ENCODE measurements at places on chromosomes 5 and 9.

GRCh38 chr9:2359891-2360471 is 261.6 kb upstream of the VLDLR start:
- no peak overlapping the region for H3K4me3 ChIP-seq
- DNase-seq, result no peak
- H3K36me3 ChIP-seq, result no peaks in the 10 kb centered on the region
- H3K27me3 ChIP-seq, result no peaks in the 10 kb centered on the region
- H3K27ac ChIP-seq, result no peak overlapping the region
- H3K4me1 ChIP-seq, result no peaks in the 10 kb centered on the region

DNA sequence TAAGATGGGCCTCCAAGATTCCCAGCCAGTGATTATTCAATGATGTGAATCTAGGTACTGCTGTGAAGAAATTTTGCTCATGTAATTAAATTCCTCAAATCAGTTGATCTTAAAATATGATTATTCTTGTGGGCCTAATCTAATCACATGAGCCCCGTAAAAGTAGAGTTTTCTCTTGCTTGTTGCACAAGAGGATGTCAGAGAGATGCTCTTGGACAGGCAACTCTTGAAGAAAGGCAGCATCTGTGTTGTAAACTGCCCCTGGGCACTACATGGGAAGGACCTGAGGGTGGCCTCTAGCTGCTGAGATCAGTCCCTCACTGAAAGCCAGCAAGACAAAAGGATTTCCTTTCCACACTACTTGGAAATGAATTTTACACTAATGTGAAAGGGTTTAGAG is 132.9 kb downstream of the TRPM3 start:
- no peaks in the 10 kb centered on the region for H3K4me1 ChIP-seq
- H3K27me3 ChIP-seq, result no peaks in the 10 kb centered on the region
- H3K27ac ChIP-seq, result no peak overlapping the region

DNA sequence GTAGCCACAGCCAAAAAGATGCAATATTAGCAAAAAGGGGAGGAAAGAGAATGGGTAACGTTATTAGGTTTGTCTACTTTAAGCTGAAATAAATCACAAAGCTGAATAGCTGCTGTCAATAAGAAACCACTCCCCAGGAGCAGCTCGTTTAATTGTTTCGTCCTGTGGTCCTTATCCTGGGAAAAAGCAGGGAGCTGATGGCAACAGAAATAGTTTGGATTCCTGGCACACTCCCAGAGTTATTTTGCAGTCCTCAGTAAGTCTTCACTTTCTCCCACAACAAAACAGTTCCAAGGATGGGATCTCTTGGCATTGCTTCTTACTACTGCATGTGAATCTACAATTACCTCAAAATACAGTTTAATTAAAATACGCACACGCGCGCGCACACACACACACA is 28.8 kb downstream of the FRMD3 start:
- no peak for DNase-seq
- H3K4me3 ChIP-seq, result no peak overlapping the region
- H3K4me1 ChIP-seq, result no peaks in the 10 kb centered on the region
- no peaks in the 10 kb centered on the region for H3K36me3 ChIP-seq

- no peak overlapping the region for H3K4me3 ChIP-seq
- H3K27me3 ChIP-seq, result no peaks in the 10 kb centered on the region
- peaks cover 14% of the 10 kb centered on the region for H3K4me1 ChIP-seq
- no peaks in the 10 kb centered on the region for H3K36me3 ChIP-seq
- DNase-seq, result no peak
These were observed 126.7 kb upstream of the GRHPR start for GRCh38 chr9:37295796-37296195.

DNA sequence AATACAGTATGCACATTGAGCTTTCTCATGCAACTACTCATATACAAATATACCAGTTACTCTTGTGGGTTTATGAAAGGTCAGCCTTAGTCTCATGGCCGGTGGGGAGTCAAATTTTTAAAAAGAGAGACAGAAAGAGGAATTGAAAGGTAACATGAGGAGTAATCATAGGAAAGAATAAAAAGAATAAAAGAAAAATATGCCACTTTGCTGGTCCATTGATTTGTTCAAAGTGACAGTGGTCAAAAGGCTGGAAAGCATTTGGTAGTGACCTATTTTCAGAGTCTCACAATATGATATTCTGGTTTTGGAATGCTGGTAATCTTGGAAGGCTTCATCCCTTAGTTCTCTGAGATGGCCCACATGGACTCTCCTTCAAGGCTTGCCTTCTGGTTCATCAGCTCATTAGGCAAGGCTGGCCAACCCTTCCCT is 67.0 kb downstream of the ZNF366 start:
- H3K4me3 ChIP-seq, result no peak overlapping the region
- no peaks in the 10 kb centered on the region for H3K36me3 ChIP-seq
- no peaks in the 10 kb centered on the region for H3K4me1 ChIP-seq

Data from CD8-positive, alpha-beta memory T cell (primary cell).